Heart right ventricle (tissue), 16 donors: ENCODE measurements at places on chromosomes 4 and X.

DNA sequence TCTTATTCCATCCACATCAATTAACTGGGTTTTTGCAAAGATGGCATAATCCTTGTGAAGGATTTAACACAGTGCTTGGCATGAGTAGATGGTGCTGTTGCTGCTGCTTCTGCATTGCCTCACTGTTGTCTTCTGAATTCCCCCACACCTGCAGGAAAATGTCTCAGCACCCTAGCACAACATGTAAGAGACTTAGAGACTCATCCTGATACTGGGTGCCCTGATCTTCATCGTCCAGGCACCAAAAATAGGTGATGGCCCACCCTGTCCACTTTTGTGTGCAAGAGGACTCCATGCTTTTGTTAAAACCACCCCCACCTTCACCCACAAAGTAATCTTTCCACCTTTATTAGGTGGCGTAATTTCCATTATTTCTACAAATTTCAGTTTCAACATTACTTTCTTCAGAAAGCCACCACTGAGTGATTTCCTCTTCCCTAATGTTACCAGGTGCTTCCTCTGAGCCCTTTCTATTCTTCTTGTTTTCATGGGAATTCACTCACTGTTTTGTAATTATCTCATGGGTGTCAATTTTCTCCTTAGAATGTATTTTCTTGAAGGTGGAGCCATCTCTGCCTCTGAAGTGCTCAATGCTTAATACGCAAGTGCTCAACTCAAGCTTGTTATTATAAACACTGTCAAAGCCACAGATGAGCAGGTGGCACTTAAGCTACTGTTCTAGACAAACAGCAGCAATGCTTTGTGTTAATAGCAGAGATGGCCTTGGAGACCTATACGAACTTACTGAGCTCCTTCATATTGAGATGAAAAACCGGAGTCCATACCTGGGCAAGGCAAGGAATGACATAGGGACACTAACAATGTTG lies 89.5 kb downstream of the HS3ST1 start:
- no peak for DNase-seq

GRCh38 chr4:111849746-111850284 lies 295.4 kb upstream of the FAM241A start:
- no peak for DNase-seq

- DNase-seq, result no peak
Observed at GRCh38 chr4:83362492-83363329, 28.1 kb upstream of the HPSE start.

DNA sequence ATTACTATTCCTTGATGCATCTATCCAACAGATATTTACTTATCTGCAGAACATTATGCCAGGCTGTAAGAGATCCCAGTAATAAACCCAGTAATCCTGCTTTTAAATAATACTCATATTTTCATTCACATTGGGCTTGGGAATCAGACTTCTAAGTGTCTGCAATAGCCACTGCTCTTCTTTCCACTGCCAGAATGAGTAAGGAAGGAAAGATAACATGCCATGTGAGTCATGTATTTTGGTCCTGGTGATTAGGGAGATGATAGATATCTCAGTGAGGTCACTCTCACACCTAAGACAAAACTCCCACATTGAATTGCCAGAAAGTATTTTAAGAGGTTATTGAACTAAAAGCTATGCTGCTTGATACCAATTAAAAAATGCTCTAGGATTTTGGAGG lies 13.9 kb upstream of the HEPH start:
- no peak for DNase-seq

GRCh38 chr4:73068491-73069337 lies 802 bp downstream of the COX18 start:
- no peak for DNase-seq

- no peak for DNase-seq
Observed at GRCh38 chr4:54496412-54496811, 161.3 kb upstream of the KIT start.

DNA sequence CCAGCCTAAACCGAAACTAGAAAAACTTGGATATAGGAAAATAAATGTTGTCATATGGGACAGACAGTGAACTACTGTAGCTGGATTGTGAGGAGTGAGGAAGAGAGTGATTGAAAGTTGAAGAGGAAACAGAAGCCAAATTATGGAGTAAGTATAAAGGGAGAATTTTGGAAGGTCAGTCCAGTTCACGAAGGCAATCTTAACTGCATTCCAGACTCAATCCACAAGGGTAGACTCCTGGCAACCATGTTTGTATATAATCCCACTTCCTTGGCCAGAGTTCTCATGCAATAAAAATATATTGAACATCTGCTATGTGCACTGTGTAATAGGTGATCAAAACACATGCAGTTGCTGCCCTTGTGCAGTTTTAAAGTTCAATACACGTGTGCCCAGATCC lies 58.6 kb upstream of the CAMK2D start:
- DNase-seq, result no peak

DNA sequence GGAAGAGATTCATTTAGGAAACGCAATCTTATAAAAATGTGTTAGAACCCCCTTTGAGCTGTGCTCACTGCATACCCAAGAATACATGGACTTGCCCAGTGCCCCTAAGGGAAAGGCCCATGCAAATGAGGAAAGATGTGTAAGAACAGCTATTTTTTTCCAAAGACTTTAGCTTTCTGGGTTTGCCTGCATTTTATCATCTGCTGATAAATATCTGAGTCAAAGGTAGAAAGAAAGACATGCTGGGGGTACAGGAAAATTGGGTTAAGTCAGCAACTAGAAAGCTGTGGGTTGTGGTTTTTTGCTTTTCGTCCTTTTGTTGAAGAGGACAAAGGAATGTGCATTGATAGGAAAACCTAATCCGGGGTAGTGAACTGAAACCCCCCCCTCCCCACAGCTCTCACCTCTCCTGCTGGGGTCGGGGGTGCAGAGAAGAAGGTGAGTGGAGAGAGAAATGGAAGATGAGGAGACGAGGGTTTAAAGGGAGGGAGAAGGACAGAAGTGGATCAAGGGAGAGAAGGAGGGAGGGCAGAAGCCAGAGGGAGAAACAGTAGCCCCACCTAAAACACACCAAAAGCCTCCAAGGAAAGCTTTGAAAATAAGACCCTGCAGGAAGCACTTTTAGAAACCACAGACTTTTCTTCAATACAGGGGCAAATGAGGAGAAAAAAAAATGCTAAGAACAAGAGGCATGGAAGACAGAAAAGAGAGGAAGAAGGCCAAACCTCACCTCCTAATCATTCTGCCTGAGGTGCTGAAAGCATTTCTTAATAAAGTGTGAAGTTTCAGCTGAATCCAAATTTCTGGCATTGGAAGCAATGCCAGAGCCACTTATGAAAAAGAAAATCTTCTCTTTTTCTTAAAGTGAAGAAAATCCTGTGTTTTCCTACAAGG lies 49.3 kb downstream of the KDR start:
- DNase-seq, result no peak

GRCh38 chrX:154534526-154535322 lies 11.9 kb downstream of the G6PD start:
- DNase-seq, result peak; percentile 87

DNA sequence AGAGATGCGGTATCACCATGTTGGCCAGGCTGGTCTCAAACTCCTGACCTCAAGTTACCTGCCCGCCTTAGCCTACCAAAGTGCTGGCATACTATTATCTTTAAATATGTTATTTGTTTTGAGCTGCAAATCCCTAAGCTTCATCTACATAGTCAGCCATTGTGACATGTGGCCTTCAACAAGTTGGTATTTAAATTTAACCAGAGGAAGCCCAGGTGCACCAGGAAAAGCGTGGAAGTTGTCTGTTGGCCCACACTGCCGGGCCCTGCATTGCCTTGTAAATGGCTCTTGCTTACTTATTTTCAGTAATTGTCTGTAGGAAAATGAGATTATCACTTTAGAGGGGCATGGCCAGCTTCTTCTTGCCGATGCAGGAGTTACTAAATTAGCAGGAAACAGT lies 6.0 kb downstream of the WWC2 start:
- no peak for DNase-seq

DNA sequence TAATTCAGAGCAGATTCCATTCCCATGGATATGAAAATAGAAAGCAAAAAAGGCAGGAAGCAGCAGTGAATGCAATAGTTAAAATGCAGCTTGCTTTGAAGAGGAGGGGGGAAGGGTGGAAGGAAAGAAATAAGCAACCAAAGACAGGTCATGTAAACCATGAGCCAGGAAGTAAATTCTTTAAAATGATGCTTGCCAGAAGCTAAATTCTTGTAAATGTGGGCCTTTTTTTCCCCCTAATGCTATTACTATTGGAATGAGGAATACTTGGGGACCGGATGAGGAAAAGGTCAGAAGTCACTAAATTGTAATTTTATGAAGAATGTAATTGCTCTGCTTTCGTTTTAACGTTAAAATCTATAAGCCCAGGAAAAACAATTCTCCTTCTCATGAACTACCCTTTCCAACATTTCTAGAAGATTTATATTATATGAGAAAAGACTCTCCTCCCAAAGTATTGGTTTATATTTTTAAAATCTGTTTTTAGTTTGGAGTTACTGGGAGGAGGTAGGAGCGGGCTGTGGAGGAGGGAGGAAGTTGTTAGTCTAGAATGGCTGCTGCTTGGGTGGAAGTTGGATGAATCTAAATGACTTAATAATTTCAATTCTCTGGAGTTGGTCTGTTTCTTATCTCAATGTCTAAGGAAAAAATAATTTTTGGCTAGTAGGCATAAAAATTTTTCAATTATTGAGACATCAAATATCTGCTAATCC lies 77.6 kb upstream of the PCDH18 start:
- DNase-seq, result no peak

GRCh38 chrX:17038277-17038676 lies 91.8 kb downstream of the REPS2 start:
- DNase-seq, result no peak

DNA sequence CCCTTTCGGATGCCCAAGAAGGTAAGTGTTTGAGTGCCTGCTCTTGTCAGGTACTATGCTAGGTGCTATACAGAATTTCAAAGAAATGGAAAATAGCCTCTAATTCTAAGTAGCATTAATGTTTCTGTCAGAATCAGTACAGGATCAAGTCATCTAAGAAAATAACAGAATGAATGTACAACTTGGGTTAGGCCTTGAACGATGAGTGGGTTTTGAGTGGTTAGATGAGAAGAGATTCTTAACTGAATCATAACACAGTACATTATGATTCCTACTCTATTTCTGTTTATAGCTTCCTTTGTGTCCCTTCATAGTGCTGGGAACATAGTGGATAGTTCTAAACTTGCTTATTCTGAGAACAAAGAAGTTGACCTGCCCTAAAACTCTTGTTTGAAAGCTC lies 253.9 kb downstream of the GLUD2 start:
- DNase-seq, result no peak

- no peak for DNase-seq
Observed at GRCh38 chr4:54967289-54967688, 158.1 kb downstream of the KDR start.

DNA sequence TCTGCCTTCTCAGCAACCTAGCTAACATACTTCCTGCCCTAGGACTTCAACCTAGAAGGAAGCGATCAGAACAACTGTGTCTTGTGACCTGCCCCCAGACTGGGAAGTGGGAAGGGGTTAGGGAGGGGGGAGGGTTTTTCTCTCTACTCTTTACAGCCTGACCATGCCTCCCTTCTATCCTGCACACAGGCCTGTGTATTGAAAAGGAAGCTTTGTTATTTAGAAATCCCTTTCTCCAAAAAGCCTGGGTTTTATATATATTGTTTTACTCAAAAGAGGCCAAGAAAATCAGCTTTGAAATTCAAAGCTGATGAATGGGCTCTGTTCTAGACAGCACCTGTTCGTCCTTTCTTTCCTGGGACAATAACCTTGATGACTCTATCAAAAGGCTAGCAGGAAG lies 35.2 kb upstream of the SMS start:
- DNase-seq, result no peak

GRCh38 chr4:86910820-86911684 lies 18.8 kb upstream of the C4orf36 start:
- no peak for DNase-seq

DNA sequence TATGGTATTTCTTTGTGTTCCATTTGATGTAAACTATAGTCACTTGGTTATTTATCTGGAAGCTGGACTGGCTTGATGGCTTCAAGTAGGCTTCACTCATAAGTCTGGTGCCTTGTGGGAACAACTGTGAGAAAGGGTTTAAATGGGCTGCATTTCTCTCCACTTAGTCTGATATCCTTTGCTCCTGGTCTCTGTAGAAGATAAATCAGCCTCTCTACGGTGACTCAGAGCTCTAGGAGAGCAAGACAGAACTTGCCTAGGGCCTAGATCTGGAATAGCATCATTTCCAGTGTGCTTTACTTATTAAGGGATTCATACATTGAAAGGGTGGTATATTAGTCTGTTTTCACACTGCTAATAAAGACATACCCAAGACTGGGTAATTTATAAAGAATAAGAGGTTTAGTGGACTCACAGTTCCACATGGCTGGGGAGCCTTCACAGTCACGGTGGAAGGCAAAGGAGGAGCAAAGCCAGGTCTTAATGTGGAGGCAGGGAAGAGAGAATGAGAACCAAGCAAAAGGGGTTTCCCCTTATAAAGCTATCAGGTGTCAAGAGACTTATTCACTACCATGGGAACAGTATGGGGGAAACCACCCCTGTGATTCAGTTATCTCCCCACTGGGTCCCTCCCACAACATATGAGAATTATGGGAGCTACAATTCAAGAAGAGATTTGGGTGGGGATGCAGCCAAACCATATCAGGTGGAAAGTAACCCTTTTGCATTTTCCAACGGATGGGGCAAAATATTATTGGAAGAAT lies 1746.4 kb upstream of the PCDH7 start:
- DNase-seq, result no peak

DNA sequence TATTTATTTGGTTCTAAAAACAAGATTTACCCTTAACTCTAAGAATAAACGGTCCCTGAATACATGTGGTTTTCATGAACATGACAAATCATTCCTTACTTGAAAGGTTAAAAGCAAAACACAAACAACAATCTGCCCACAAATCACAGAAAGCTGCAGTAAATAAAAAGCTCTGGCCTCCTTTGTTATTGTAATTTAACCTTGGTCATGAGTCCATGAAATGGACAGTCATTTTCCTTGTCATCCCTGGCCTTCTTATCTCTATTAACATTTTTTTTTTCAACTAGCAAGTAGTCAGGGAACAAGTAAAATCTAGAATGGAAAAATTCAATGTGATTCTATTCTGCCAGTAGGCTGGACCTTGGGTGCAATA lies 92.7 kb downstream of the SCD5 start:
- DNase-seq, result no peak

DNA sequence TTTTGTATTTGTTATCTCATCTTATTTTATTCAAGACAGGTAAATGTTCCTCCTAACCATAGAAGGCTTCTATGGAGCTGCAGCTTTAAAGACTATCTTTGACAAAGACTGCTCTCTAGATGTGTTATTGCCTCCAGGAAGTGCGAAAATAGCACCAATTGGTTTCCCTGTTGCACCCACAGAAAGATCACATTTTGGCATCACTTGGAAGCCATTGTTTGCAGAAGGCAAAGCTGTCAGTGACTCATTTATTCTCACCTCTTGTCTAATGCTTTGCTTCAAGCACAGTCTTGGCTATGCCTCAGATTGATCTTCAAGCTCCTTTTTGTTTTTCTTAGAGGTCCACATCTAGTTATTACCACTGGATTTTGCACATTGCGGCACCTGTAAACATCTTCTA lies 150.3 kb downstream of the PCDH7 start:
- DNase-seq, result no peak

- DNase-seq, result peak; percentile 7
Observed at GRCh38 chr4:108762559-108763225, at the start of gene ETNPPL. TSS of gene ETNPPL (minus strand) at chr4:108763053. CDS start at chr4:108762898, 155 bp downstream.

GRCh38 chrX:14232688-14233087 lies 203.0 kb upstream of the GEMIN8 start:
- no peak for DNase-seq

GRCh38 chrX:77446029-77446585 lies 1.1 kb upstream of the FGF16 start:
- DNase-seq, result peak; percentile 15

- DNase-seq, result no peak
Observed at GRCh38 chr4:87188048-87188447, 32.4 kb downstream of the KLHL8 start.
